Gastrocnemius medialis (tissue), 4 donors: ENCODE measurements at places on chromosomes 4 and X.

GRCh38 chrX:70331161-70331560 lies 41.3 kb downstream of the KIF4A start:
- H3K36me3 ChIP-seq: no peaks in the 10 kb centered on the region
- H3K27ac ChIP-seq: no peak overlapping the region
- H3K4me1 ChIP-seq: no peaks in the 10 kb centered on the region
- H3K27me3 ChIP-seq: no peaks in the 10 kb centered on the region
- no peak for DNase-seq

DNA sequence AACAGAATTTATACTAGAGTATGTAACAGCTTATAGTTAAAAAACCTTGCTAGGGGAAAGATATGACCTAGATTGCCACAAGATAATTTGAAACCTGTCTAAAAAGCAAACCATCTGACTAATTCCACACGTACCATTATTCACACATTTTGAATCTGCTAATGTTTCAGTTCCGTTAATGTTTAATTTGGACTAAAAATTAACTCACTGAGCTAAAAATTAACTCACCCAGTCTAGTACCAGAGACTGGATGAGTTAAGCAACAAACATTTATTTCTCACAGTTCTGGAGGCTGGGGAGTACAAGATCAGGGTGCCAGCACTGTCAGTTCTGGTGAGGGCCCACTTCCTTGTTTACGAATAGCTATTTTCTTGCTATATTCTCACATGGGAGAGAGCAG lies 231.5 kb upstream of the DIAPH2 start:
- H3K27me3 ChIP-seq: no peaks in the 10 kb centered on the region
- H3K4me1 ChIP-seq: no peaks in the 10 kb centered on the region
- no peaks in the 10 kb centered on the region for H3K36me3 ChIP-seq
- no peak overlapping the region for H3K4me3 ChIP-seq
- no peak for DNase-seq

DNA sequence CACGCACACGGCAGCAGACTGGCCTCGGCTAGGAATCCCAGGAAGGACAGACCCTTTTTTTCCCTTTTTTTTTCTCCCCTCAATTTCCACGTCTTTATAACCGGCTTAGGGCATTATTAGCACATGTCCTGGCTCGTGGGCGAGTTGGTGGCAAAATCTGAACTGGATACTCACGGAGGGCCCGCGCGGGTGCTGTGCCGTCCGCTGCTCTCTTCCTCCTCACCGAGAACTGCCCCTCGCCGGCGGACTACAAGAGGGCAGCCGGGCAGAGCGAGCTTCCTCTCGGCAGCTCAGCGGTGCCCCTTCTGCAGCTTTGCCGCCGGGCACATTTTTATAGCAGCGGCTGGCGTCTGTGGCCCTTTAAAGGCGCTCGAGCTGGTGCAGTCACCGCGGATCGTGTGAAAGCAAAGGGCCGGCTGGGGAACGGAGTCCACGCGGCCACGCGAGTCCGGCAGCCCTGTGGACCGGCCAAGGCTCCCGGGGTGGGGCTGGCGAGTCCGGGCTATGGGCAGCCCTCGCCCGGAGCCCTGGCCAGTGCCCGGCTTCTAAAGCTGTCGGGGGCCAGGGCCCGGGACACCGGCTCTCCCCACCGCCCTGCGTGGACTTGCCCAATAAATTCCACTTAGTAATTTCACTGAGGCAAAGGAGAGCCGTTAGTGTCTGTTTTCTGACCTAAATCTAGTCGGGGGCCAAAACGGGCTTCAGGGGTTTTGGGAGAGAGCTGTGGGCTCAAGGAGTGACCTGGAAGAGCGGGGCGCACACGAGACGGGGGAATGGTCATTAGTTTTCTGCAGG lies 1.3 kb upstream of the CITED1 start:
- no peak overlapping the region for H3K27ac ChIP-seq
- no peak for DNase-seq
- peak overlapping the region; percentile 67 for H3K4me3 ChIP-seq
- H3K4me1 ChIP-seq: peaks cover 11% of the 10 kb centered on the region
- H3K36me3 ChIP-seq: no peaks in the 10 kb centered on the region

GRCh38 chr4:141926406-141926805 lies 290.0 kb downstream of the IL15 start:
- H3K27me3 ChIP-seq: no peaks in the 10 kb centered on the region
- no peaks in the 10 kb centered on the region for H3K4me1 ChIP-seq
- no peaks in the 10 kb centered on the region for H3K36me3 ChIP-seq
- no peak overlapping the region for H3K4me3 ChIP-seq

GRCh38 chrX:122269243-122269781 lies 914.8 kb upstream of the GRIA3 start:
- no peak overlapping the region for H3K27ac ChIP-seq
- no peaks in the 10 kb centered on the region for H3K27me3 ChIP-seq
- H3K4me3 ChIP-seq: no peak overlapping the region
- no peak for DNase-seq
- H3K36me3 ChIP-seq: no peaks in the 10 kb centered on the region
- H3K4me1 ChIP-seq: no peaks in the 10 kb centered on the region

- peaks cover 16% of the 10 kb centered on the region for H3K27me3 ChIP-seq
- H3K36me3 ChIP-seq: no peaks in the 10 kb centered on the region
- no peak for DNase-seq
- H3K4me3 ChIP-seq: peak overlapping the region; percentile 45
Observed at GRCh38 chrX:137032841-137033773, 688 bp downstream of the GPR101 start.

DNA sequence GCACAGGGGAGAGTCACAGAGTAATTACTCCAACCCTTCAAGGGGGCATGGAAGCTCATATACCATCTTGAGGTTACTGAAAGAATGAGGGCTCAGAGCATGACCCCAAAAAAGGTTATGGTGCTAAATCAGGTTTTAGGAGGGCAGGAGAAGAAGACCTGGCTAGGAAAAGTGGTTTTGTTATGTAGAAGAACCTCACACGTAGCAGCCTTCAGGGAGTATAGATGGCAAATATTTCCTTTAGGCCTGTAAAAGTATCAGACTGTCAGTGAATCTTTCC lies 102.0 kb upstream of the PDE5A start:
- H3K4me1 ChIP-seq: peaks cover 45% of the 10 kb centered on the region
- no peaks in the 10 kb centered on the region for H3K36me3 ChIP-seq
- H3K4me3 ChIP-seq: no peak overlapping the region
- no peaks in the 10 kb centered on the region for H3K27me3 ChIP-seq

DNA sequence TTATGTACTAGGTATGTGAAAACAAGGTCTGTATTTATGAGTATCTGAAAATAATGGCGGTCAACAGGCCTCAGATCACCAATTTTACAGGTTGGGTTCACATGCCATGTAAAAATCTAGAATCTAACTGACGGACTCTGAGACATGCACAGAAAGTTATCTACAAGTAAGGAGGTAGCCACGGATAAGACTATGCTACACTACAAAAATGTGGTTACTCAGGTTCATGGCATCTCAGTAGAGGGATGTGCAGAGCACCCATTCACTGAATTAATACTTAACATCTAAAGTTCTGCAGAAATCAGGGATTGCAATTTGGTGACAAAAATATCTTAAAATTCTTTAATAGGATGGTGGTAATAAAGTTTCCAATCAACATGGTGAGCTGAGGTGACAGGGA lies 155.9 kb downstream of the APBB2 start:
- no peaks in the 10 kb centered on the region for H3K36me3 ChIP-seq
- no peak for DNase-seq
- no peak overlapping the region for H3K27ac ChIP-seq
- no peak overlapping the region for H3K4me3 ChIP-seq
- no peaks in the 10 kb centered on the region for H3K27me3 ChIP-seq

- H3K4me3 ChIP-seq: no peak overlapping the region
- no peak for DNase-seq
- no peaks in the 10 kb centered on the region for H3K27me3 ChIP-seq
- H3K36me3 ChIP-seq: no peaks in the 10 kb centered on the region
- no peak overlapping the region for H3K27ac ChIP-seq
Observed at GRCh38 chr4:139776235-139776634, 110.6 kb downstream of the MGST2 start.

- no peak overlapping the region for H3K27ac ChIP-seq
- H3K4me1 ChIP-seq: no peaks in the 10 kb centered on the region
- no peaks in the 10 kb centered on the region for H3K27me3 ChIP-seq
- no peak overlapping the region for H3K4me3 ChIP-seq
Observed at GRCh38 chr4:139851133-139851532, 185.5 kb downstream of the MGST2 start.

DNA sequence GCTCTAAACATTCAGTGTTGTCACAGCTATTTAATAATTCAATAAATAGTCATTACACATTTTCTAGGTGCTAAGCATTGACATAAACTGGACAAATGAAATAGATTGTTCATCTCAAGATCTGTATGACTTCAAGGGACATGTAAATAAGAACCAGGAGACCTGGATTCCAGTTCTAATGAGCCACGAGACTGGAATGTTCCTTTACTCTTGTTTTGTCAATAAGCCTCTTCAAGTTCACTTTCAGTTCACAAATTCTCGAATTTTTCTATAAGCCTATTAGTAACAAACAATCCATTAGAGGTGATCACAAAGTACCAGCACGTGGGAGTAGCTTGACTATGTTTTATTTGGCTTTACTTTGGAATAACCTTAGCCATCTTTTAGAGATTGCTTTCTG lies 514.0 kb upstream of the SMIM31 start:
- H3K36me3 ChIP-seq: no peaks in the 10 kb centered on the region
- H3K4me3 ChIP-seq: no peak overlapping the region
- no peaks in the 10 kb centered on the region for H3K27me3 ChIP-seq
- no peaks in the 10 kb centered on the region for H3K4me1 ChIP-seq
- no peak overlapping the region for H3K27ac ChIP-seq

GRCh38 chr4:836003-836511 lies 10.1 kb upstream of the CPLX1 start:
- no peak for DNase-seq
- H3K27ac ChIP-seq: no peak overlapping the region
- peaks cover 8% of the 10 kb centered on the region for H3K27me3 ChIP-seq
- no peaks in the 10 kb centered on the region for H3K36me3 ChIP-seq

DNA sequence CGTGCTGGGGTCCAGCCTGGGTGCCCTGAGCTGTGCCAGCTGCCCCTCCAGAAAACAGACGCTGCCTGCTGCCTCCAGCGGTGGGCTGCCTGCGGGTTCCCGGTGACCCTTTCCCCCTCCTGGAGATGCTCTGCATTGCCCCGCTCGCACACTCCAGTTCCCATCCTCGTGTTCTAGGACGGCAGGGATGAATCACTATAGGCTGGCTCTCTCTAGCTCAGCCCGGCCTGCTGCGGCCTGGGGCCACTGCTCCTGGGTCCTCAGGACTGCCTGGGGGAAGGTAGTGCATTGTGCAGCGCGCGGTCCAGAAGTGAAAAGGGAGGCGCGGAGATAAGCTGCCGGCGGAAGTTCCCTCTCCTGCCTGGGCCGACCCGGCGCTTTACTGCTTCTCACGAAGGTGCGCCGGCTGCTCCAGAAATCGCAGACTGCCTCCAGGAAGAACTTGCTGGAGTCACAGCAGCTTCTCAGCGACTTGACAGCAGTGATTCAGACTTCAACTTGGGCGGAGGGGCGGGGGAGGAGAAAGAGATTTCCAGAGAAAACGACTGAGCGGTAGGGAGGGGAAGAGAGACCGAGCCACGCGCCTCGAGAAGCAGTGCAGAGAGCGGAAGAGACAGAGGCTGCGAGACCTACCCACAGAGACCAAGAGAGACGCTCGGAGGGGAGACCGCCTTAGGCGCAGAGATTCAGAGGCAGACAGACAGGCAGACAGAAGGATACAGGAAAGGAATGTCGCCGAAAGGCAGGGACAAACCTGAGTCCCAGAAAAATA lies 6.7 kb upstream of the MSX1 start:
- H3K27me3 ChIP-seq: peaks cover 85% of the 10 kb centered on the region
- no peaks in the 10 kb centered on the region for H3K36me3 ChIP-seq
- H3K27ac ChIP-seq: no peak overlapping the region
- peak overlapping the region; percentile 29 for H3K4me3 ChIP-seq
- DNase-seq: no peak

- no peak overlapping the region for H3K4me3 ChIP-seq
- no peaks in the 10 kb centered on the region for H3K27me3 ChIP-seq
- no peaks in the 10 kb centered on the region for H3K4me1 ChIP-seq
- no peak for DNase-seq
Observed at GRCh38 chr4:113901994-113902787, 77.3 kb downstream of the ARSJ start.
